ENCODE measurements at places on chromosomes 4 and X. TPM values are rescaled to one million over a fixed set of nuclear protein-coding genes. Genes with fewer than 3 reads are reported as not detected.

DNA sequence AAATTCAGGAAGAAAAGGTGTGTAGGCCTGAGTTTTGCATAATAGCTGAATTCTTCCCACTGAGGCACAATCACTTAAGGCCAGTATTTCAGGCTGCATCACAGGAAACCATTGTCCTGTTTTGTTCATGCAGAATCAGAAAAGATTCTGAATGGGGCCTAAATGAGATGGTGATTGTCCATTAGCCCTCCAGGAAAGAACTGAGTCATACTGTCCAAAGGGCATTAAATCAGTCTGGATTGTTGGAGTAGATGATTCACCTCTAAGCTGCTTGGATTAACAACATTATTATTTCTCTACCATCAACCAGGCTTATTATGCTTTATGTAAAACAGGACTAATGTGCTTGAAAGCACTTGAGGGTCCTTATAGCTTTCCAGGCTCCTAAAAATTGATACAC, 36.2 kb downstream of the CT47B1 start:
- no peak for DNase-seq

The ARHGAP4 gene
- polyA plus RNA-seq: 23.5 TPM

GRCh38 chr4:84126061-84126787, 372.9 kb downstream of the NKX6-1 start:
- no peak for DNase-seq

The SLC9B2 gene
- polyA plus RNA-seq: 9.7 TPM

- DNase-seq: no peak
These were observed 277.7 kb downstream of the TMA16 start for GRCh38 chr4:163772238-163772637.

DNA sequence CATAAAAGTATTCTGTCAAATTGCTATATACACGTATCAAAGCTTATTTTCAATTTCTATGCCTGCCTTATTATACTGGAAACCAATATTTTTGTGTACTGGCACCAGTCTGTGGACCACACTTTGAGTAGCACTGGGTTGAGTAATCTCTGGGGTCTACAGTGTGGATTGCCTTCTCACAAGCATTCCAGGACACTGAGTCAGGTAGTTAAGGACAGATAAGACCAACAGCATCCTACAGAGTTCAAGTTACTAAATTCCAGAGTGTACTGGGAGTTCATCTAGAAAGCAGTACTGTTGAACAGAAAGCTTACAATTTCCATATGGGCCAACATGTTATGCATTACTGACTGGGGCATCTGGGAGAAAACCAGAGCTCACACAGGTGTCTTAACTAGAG, 61.8 kb downstream of the VMA21 start:
- DNase-seq: no peak

DNA sequence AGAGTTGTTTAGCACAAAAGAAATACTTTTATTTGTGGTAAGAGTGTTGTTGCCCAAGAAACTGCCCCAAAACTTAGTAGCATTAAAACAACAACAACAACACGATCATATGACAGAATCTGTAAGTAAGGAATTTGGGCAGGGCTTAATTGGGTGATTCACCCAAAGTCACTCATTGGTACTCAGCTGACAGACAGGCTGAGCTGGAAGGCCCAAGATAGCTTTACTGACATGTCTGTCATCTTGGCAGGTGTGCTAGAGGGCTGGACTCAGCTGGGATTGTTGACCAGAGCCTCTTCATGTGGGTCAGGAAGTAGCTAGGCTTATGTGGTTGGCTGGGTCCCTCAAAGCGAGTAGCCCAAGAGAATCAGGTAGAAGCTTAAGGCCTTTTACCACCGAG, 52.3 kb downstream of the KIAA0232 start:
- DNase-seq: no peak

DNA sequence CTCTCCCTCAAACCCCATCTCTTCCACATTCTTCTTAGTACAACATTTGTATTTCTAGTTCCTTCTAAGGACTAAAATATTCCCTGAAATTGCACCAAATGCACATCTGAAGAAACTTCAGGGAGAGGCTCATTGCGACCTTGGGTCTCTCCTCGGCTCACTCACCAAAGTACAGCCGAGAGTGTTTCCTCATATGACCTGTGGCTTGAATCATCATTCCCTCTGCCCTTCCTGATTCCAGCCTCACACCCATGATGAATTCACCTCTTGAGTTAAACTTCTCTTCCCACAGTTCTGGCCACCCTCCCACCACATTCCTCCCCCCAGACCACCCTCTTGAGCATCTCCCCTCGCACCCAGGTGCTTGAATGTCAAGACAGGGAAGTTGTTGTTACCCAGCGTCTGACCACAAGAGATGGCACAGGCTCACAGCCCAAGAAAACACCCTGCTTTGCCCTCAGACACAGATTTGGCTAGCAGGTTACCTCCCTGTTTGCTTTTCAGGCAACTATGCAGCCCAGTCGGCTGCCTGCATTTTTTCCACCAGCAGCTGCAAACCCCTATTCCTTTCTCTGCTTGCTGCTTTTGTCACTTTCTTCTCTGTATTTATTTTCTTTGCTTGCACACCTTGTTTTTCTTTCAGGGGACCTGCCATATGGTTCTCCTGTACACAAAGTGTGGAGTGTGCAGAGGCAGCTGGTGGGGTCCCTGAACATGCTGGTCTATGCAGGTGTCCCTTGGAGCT, 214.8 kb downstream of the SPATA18 start:
- DNase-seq: no peak

The MAP9 gene
- polyA plus RNA-seq: 29.9 TPM

- no peak for DNase-seq
These were observed 644.1 kb upstream of the AGA start for GRCh38 chr4:178086320-178086719.

DNA sequence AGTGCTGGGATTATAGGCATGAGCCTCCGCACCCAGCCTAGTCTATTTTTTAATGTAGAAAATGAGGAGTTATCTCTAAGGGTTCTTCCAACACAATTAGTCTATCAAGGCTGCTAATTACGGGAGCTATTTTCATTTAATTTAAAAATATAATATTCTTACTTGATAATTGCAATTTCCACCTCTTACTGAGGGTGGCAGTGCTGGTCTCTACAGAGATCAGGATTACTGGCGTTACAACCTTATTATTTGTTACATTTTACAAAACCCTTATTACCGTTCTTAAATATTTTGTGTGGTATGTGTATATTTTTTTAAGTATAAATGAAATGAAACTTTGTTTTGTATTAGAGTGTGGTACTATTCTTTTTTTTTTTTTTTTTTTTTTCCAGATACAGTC, 17.6 kb upstream of the GK start:
- DNase-seq: no peak

DNA sequence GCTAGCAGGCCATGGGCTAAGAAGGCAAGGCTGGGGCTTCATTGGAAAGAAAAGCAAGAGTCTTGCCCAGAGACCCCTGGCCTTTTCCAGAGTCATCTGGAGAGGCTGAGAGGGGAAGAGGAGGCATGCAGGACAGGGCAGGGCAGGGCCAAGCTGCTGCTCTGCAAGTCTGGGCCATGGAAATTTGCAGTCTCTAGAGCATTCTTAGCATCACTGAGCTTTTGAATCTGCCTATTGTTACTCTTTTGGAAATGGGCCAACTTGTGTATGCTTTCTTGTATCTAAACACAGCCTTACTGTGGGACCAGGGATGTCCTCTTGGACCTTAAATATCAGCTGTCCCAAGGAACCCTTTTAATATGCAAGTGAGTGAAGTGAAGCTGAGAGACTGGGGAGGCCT, 560.5 kb downstream of the MID1IP1 start:
- DNase-seq: no peak

DNA sequence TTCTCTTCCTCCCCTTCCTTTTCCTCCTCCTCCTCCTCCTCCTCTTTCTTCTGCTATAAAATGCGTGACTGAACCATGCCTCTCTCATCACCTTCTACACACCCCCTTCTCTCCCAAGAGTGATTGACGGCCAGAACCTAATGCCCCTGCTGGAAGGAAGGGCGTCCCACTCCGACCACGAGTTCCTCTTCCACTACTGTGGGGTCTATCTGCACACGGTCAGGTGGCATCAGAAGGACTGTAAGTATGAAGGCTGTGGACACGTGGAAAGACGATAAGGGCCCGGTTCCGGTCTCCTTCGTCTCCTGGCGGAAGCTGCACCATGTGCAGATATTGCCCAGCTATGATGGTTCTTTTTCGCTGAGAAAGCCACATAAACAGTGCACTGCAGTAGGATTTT, 12.1 kb upstream of the ARSF start:
- DNase-seq: no peak

GRCh38 chr4:99617374-99617773, 40.3 kb downstream of the C4orf54 start:
- no peak for DNase-seq

- no peak for DNase-seq
These were observed 167.0 kb downstream of the TBCK start for GRCh38 chr4:106149026-106149425.

DNA sequence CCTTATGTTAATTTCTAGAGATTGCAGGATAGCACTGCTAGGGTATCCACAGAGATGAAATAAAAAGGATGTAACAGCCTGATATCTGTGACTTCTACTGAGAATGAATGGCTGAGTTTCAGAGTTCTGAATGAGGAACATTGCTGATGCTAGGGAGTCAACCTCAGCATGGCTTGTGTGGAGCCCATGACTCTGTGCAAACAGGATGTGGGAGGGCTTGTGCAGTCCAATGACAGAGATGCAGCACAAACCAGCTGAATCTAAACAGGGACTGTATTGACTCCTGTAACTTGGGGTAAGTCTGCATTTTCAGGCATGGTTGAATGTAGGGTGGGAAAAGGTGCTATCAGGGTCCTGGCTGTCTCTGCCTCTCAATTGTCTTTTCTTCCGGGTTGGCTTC, 5.3 kb upstream of the RASL11B start:
- DNase-seq: no peak

- no peak for DNase-seq
These were observed 220.7 kb downstream of the TACR3 start for GRCh38 chr4:103499094-103499493.

The IDS gene
- polyA plus RNA-seq: 33.0 TPM

The TCP11X2 gene
- 1.2 TPM for polyA plus RNA-seq

The TLR6 gene
- 0.61 TPM for polyA plus RNA-seq

GRCh38 chr4:48078862-48079655, 55.0 kb downstream of the TXK start:
- DNase-seq: no peak

The ERAS gene
- polyA plus RNA-seq: not detected

DNA sequence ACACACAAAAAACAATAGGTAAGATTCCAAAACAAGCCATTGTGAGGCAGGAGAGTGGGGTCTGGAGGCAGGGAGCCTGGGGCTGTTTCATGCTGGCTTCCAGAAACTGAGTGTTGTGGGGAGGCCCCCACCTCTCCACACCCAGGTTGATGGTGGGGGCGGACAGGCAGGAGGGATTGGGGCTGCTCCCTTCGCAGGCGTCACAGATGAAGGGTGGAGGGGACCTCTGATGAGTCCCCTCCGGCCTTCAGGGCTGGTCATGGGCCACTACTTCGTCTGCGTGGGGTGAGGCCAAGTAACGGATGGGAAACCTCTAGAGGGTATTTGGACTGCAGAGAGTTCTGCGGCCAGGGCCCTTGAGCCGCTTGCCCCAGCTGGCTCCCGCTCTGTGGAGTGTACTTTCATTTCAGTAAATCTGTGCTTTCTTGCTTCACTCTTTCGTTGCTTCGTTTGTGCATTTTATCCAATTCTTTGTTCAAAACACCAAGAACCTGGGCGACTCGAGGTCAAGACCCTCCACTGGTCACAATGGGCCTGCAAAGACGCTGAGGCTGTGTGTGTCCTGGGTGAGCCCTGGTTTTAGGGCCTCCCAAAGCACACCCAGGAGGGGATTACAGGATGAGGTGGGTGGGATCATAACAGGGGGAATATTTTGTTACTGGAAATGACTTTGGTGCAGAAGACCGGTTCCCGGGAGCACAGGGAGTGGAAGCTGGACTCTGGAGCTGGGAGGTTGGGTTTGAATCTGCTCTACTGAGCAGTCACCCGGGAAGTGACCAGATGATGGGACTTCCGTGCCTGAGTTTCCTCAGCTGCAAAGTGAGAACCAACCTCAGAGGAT, 83.7 kb upstream of the ADRA2C start:
- no peak for DNase-seq

GRCh38 chr4:112109360-112110058, 35.7 kb upstream of the FAM241A start:
- DNase-seq: no peak

The F8A2 gene
- polyA plus RNA-seq: not detected

DNA sequence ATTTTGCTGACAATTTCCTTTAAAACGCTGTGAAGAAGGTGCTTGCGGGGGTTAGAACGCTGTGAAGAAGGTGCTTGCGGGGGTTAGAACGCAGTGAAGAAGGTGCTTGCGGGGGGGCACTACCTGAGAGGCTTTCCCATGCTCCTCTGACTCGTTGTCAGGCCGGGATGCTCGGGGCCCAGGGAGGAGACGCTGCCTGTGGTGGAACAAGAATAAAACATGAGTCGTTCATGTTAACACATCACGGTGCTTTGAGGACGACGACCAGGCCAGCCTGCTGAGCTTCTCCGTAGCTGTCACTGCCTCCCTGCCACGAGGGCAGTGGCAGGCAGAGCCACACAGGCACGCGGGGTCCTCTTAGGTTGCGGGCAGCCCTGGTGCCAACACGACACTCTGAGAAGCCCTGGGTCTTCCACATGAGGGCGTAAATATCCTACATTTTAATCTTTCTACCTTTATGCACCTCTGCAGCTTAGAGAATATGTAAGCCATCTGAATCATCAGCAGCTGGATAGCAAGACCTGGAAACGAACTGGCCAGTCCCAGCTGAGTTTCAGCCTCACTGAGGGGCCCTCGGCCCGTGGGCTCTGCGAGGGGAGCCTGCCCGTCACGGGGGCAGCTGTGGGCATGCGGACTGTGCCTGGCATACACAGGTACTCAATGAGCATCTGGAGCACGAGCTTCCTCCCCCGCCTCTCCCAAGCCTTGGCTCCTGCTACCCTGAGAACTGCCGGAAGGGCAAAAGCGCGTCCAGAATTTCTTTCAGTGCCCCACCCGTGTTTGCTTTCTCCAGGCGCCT, 47.0 kb downstream of the FGFRL1 start:
- DNase-seq: no peak

Data from right renal cortex interstitium (tissue), 3 donors.